ENCODE measurements at places on chromosomes 5 and 9.

GRCh38 chr9:130765137-130766020 lies 69.7 kb upstream of the ABL1 start:
- DNase-seq = no peak

DNA sequence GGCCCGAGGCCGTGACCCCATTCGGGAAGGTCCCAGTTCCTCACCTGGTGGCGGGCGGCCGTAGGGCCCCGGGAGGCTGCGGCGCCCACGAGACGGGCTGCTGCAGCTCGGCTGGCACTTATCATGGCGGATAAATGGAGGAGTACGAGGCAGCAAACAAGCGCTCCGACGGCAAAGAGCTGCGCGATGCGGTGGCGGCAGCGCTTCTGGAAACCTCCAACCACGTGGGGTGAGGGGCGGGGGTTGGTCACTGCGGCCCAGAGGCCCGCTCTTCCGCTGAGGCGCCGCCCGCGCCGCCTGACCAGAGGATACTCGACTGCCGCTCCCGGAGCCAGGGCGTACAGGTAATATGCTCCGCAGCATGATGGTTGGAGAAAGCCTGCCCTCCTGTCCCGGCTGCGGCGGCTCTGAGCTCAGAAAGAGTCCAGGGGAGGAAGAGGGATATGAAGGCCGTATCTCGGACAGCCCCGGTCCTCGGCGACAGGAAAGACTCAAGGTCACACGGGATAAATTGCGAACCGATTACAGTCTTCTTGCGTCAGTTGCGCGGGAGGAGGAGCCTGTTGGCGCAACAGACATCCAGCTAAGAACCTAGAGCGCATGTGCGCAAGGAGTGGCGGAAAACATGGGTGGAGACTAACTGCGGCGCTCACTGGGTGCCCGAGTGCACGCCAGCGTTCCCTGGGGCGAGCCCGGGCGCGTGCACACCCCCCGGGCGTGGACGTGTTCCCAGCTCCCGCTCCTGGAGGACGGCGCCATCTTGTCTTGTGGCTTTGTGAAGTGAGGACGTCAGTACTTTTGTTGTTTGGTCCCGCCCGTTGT lies at the start of gene HSPA9:
HSPA9 (minus strand) TSS at position 208 of the 822 bp plus-strand sequence; CDS start at position 125, 83 bp downstream.
- DNase-seq = peak; percentile 94

DNA sequence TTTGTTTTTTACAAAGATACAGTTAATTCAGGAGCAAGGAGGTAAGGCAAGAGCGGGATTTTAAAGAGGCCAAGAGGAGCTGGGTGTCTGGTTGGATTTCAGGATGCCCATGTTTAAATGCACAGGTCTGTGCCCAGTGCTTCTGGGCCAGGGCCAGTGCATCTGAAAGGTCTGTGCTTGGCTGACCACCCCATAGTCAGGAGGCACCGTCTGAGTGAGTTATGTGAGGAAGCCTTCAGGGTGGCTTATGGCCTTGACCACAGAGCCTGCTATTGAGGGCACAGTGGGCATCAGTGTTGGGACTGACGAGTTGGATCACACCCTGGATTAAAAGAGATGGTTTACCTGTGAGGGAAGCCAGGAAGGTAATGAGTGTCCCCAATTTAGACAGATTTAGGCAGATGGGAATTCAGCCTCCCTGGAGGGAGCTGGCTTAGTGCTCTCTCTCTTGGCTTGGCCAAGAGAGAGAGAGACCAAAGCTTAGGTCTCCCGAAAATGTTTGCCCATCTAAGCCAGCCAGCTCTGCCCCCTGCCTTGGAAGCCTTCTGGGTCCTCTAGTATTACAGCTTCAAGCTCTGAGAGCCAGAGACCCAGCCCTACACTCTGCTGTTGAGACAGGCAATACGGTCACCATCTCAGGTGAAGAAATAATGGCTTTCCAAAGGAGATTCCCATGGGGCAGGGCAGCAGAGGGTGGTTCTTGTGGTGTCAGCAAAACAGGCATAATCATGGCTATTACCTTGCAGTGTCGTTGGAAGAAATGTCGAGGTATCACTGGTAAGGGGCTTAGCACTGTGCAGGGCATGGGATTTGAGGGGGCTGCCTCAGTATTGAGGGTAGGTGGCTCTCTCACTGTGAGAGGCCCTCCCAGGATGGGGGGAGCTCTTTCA lies 68.6 kb downstream of the RGS3 start:
- no peak for DNase-seq

GRCh38 chr5:29214839-29215238 lies 1978.6 kb upstream of the CDH6 start:
- DNase-seq = no peak

- DNase-seq = no peak
Observed at GRCh38 chr5:88842784-88843183, 40.2 kb downstream of the MEF2C start.

DNA sequence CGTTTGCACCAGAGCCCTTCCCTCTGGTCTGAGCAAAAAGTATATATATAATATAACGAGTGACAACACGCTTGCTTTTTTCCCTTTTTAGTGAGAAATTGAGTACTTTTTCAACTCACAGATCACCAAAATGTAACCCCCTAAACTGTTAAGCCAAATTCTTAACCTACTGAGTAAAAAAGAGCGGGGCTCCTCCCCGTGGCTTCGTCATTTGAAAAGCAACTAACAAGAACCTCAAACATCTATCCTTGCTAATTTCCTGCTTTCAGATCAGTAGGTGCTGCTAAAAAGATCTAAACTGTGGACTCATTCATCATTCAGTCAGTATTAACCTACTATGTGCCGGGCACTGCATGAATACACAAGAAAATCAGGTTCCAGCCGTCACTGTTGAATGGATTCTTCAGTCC lies 1.0 kb upstream of the PTBP3 start:
- DNase-seq = no peak

GRCh38 chr5:160318409-160318808 lies 6.0 kb upstream of the CCNJL start:
- no peak for DNase-seq

GRCh38 chr9:98558575-98558974 lies 150.2 kb downstream of the GABBR2 start:
- no peak for DNase-seq

DNA sequence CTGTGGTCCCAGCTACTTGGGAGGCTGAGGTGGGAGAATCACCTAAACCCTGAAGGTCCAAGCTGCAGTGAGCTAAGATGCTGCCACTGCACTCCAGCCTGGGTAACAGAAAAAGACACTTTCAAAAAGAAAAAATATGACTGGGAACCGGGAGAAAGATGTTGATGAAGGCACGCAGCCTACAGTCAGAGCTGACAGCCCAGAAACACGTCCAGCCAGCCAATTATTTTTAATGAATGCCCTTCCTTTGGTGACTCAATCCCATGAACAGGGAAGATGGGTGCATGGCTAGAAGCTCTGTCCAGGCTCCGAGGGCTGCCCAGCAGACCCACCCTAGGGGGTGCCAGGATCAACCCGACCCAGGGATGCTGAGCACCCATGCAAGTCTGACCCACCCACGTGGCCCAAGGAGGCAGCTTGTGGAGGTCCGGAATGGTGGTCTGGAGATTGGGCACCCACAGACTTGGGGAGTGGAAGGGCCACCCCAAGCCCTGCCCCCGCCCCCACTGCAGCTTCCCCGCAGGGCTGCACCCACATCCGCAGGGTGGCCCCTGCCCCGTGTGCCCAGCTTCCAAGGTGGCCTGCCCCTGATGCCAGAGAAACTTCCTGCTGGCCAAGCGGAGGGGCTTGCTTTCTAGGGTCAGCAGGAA lies 51.0 kb downstream of the ADAMTS2 start:
- no peak for DNase-seq

DNA sequence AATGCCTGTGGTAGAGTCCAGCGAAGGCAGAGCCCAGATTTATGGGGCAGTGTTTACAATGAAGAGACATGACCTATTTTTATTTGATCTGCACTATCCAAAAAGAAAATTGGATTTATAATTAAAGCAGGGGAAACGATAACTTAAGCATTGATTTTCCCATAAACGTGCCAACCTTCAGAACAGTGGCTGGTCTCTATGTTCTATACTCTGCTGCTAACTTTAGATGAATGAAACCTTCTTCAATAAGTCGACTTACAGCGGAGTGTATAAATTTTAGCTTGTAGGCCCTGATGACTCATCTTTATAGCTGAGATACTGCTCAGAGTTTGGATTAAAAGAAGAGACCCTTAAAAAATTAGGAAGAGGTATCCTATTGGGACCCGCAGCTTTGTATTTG lies 452.6 kb downstream of the TLR4 start:
- DNase-seq = no peak

GRCh38 chr5:172498431-172499129 lies 44.3 kb upstream of the SH3PXD2B start:
- DNase-seq = no peak

DNA sequence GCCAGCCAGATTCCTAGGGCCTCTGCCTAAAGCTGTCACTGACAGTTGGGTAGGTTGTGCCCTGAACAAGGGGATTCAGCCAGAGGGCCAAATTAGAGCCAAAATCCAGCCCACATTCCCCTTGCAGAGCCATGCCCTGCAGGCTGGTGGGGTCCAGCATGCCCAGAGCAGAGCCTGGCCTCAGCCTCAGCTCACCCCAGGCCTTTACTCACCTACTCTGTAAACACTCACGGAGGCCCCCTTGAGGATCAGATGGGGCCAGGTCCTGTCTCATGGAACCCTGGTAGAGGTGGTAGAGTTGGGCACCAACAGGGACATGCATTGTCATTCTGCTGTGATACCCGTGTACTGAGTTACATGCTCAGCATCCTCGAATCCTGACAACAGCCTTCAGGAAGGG lies 74.9 kb downstream of the LMX1B start:
- DNase-seq = no peak

DNA sequence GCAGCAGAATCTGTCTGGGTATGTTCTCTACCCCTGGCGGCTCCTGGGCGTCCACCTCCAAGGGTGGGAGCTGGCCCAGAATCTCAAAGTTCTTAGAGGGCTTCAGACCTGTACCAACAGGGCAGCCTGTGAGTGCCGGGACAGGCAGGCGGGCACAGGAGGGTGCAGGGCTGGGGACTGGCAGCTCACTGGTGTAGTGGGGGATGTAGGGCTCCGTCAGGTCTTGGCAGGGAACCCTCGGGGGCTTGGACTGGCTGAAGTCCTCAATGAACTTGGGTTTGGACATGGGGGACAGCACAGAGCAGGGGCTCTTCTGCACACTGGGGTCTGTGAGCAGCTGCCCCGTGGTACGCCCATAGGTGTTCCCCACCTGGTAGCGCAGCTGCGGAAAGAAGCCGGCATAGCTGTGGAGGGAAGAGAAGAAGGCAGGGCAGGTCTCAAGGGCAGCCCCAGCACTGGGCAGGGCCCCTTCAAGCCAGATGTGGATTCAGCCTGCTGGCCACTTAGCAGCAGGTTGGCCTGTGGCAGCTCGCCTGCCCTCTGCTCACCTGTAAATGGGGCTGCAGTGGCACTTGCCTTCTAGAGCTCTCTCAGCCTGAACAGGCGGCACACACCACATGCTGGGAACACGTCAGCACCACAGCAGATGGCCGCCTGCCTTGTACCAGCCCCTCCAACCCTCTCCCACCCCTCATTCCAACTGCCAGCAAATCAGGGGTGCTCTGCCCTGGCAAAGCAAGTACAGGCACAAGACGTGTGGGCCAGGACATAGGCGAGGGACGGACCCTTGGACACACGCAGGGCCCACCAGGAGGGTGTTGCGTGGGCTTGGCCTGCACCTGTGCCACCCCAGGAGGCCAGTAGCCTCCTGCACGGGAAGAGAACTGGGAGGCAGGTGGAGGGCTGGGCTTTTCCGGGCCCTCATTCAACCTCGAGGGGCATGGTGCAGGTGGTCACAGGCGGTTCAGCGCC lies 4.6 kb downstream of the TUBB4B start:
- no peak for DNase-seq

DNA sequence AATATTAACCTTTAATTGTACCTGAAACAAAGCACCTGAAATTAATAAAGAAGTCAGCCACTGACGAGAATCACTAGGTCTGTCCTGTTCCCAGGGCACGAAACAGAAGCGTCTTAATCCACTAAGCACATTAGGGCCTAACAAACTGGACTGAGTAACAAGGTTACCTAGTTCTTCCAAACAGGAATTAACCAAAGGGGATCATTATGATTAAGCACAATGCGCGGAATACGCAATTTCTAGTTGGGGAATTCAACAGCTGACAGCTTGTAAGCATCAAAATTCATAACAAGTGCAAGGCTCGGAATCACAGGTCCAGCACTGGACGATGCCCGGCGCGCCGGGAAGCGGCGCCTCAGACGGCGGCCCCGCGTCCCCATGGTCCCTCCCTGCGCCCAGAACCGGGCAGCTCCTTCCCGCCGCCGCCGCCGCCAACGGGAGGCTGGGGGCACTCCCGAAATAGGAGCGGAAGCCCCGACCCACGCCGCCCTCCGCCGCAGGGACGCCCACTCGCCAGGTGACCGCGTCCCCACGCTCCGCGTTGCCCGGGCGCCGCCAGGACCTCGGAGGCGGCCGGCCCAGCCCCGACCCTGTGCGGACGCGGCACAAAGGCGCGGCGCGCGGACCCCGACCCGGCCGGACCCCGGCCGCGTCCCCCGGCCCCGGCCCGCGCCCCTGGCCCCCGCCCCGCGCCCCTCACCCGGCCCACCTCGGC lies 898 bp downstream of the CAMSAP1 start:
- DNase-seq = no peak

GRCh38 chr5:102911973-102912372 lies 156.9 kb downstream of the PAM start:
- no peak for DNase-seq

DNA sequence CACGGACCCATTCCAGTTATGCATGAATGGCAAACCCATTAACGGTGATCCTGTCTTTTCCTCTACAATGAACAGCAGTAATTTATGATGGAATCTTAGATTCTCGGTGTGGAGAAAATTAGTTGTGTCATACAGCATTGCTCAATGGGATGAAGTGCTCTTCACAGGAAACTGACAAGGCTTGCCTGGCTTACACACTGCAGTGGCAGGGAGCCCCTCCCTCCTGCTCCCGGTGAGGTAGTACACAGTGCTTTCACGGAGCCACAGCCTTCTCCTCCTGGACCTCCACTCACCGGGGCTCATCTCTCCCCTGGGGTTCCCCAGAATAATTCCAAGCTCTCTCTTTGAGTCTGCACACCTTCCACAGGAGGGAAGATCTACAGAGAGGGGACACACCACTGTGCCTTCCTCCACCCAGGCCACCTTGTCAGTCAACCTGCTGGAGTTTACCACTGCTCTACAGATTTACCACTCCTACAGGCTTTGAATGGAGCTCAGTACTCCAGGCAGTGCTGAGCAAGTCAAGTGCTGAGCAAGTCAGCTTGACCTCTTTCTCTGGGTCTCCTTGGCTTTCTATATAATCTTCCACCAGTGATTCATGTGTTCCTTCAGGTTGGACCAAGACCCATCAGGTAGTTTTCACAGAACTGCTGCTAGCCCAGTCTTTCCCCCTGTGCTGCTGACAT lies 59.1 kb upstream of the TBC1D2 start:
- no peak for DNase-seq

- no peak for DNase-seq
Observed at GRCh38 chr9:16823906-16824305, 46.6 kb downstream of the BNC2 start.

- DNase-seq = no peak
Observed at GRCh38 chr5:171415115-171415730, 4.2 kb upstream of the FGF18 start.

GRCh38 chr5:128193665-128194390 lies 110.3 kb downstream of the SLC12A2 start:
- no peak for DNase-seq

- no peak for DNase-seq
Observed at GRCh38 chr9:111959468-111960359, 63.1 kb downstream of the UGCG start.

GRCh38 chr5:143892271-143892670 lies 80.3 kb downstream of the HMHB1 start:
- no peak for DNase-seq
